WTC11 (cell line): ENCODE measurements at places on chromosomes 16 and 17. TPM values are rescaled to one million over a fixed set of nuclear protein-coding genes. Genes with fewer than 3 reads are reported as not detected.

- no peak for DNase-seq
Measured at GRCh38 chr17:77460514-77461046, 319.8 kb downstream of the SEC14L1 start.

GRCh38 chr16:5333126-5333525 is 235.5 kb upstream of the EEF2KMT start:
- no peak for DNase-seq

GRCh38 chr17:31549121-31549524 is 157.6 kb downstream of the RAB11FIP4 start:
- no peak for DNase-seq

DNA sequence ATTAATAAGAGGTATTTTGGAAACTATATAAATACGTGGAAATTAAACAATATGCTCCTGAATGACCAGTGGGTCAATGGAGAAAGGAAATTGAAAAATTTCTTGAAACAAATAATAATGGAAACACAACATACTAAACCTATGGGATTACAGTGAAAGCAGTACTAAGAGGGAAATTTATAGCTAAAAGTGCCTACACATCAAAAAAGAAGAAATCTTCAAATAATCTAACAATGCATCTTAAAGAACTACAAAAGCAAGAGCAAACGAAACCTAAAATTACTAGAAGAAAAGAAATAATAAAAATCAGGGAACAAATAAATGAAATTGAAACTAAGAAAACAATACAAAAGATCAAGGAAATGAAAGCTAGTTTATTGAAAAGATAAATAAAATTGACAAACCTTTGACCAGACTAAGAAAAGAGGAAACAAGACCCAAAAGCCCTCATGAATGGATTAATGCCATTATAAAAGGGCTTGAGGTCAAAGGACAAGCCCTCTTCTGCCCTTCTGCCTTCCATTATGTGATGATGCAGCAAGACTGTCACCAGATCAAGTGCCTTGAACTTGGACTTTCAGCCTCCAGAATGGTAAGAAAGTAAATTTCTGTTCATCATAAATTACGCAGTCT is 43.9 kb upstream of the ALDH3A1 start:
- no peak for DNase-seq

GRCh38 chr16:22291860-22292318 is 5.3 kb upstream of the POLR3E start:
- DNase-seq = no peak

- no peak for DNase-seq
Measured at GRCh38 chr16:4729876-4730275, 4.2 kb downstream of the ANKS3 start.

GRCh38 chr17:78387977-78388941 is 9.8 kb downstream of the PGS1 start:
- DNase-seq = no peak

DNA sequence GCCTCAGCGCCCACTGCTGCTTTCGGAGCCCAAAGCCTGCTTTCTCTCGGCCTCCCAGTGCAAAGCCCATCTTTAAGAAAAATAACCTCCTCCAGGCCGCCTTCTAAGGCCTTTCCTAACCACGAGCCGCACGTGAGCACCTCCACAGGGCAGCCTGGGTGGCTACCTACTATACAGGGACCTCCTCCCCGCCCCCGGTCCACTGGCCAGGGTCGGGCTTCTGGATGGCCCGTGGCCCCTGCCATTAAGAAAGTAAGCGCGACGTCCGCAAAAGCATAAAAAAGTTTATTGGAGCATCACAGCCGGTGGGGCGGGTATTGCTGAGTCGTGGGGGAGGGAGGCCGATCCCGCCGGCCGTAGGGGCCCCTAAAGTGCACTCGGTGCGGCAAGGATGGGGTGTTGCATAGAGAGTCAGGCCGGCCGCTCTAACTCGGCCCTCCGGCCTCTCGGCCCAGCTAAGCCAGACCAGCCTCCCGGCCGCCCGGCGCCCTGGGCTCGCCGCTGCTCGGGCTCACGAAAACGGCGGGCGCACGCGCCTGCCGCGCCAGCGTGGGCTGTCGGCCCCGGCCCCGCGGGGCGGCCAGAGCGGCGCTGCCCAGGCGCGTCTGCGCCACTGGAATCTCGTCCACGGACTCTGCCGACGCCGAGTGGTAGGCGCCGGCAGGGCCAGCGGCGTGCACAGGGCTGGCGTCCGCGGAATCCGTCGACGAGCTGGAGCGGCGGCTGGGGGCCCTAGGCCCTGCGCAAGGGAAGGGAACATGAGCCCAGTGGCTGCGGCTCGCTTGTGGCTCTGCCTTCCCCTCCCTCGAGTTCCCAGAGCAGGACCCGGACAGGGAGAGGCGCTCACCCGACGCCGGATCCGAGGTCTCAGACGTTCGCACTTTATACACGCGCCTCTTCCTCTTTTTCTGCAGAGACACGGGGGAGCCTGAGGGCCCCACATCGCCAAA is 1.1 kb upstream of the TPPP3 start:
- DNase-seq = peak; percentile 60

DNA sequence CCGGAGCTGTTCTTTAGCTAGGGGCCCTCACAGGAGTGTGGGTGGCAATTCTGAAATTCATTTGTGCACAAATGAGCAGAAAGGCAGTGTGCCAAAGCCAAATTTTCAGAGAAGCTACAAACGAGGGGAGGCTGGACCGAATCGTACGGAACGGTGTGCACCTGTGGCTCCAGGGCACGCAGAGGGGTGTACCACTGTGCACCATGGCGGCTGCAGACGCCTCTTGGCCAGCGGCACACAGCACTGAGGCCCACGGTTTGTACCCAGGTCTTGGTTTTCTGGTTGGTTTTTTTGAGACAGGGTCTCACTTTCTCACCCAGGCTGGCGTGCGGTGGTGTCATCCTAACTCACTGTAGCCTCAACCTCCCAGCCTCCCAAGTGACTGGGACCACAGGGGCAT is 14.9 kb downstream of the CHMP1A start:
- no peak for DNase-seq

- DNase-seq = no peak
Measured at GRCh38 chr17:65551267-65552040, 10.0 kb downstream of the AXIN2 start.

- DNase-seq = no peak
Measured at GRCh38 chr16:62794724-62795123, 758.5 kb upstream of the CDH8 start.

DNA sequence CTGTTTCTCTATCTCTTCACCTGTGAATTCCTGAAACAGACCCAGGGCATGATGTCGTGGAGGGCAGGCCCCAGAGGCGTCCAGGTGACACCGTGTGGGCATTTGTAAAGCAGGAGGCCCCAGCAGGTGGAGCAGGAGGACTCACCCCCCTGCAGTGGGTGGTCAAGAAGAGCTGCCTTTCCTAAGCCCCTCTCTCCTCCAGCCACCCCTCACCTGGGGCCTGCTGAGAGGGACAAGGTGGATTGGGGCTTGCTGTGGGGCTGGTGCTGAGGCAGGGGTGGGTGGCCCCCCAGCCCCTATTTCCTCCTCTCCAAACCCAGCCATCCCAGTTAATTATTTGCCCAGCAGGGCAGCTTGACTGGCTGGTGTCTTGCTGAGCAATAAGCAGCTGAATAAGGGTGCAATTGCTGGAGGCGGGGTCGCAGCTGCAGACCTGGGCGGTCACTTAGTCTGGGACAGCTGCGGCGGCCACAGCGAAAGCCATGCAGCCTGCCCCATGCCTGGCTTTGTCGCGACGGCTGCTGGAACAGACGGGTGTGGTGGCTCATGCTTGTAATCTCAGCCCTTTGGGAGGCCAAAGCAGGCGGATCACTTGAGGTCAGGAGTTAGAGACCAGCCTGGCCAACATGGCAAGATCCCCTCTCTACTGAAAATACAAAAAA is 56.4 kb downstream of the JPH3 start:
- DNase-seq = no peak

- DNase-seq = no peak
Measured at GRCh38 chr17:65099941-65100315, 37.2 kb upstream of the RGS9 start.

CES4A gene
- 0.57 to 0.89 TPM (median 0.61 TPM) in 3 replicates for total RNA-seq

EXOC3L1 gene
- total RNA-seq = 4.0 to 4.9 TPM (median 4.8 TPM) in 3 replicates

DNAJC7 gene
- total RNA-seq = 111 to 140 TPM (median 114 TPM) in 3 replicates

PDIA2 gene
- 1.9 to 2.4 TPM (median 2.3 TPM) in 3 replicates for total RNA-seq

TAF1C gene
- total RNA-seq = 71.2 to 89.7 TPM (median 74.7 TPM) in 3 replicates

ABCC3 gene
- total RNA-seq = 0.92 to 2.6 TPM (median 0.99 TPM) in 3 replicates

TBC1D3 gene
- not detected in 3 replicates for total RNA-seq

PROCA1 gene
- total RNA-seq = 28.4 to 33.9 TPM (median 31.7 TPM) in 3 replicates
